Natural killer cell (primary cell): ENCODE measurements at places on chromosomes 1 and 21. TPM values are rescaled to one million over a fixed set of nuclear protein-coding genes. Genes with fewer than 3 reads are reported as not detected.

LIPI gene
- total RNA-seq: not detected

BECN2 gene
- total RNA-seq: not detected

CFAP141 gene
- not detected for total RNA-seq

RIPK4 gene
- 0.09 TPM for total RNA-seq

ADAMTS5 gene
- not detected for total RNA-seq

CLEC20A gene
- total RNA-seq: not detected

CHD5 gene
- total RNA-seq: 0.34 TPM

CELA2A gene
- not detected for total RNA-seq

ARTN gene
- total RNA-seq: not detected

PTAFR gene
- total RNA-seq: 1.5 TPM

PADI1 gene
- not detected for total RNA-seq

GNAT2 gene
- not detected for total RNA-seq

PROK1 gene
- not detected for total RNA-seq

LPAR3 gene
- total RNA-seq: 0.48 TPM
